EL (cell line): ENCODE measurements at places on chromosomes 6 and 20.

DNA sequence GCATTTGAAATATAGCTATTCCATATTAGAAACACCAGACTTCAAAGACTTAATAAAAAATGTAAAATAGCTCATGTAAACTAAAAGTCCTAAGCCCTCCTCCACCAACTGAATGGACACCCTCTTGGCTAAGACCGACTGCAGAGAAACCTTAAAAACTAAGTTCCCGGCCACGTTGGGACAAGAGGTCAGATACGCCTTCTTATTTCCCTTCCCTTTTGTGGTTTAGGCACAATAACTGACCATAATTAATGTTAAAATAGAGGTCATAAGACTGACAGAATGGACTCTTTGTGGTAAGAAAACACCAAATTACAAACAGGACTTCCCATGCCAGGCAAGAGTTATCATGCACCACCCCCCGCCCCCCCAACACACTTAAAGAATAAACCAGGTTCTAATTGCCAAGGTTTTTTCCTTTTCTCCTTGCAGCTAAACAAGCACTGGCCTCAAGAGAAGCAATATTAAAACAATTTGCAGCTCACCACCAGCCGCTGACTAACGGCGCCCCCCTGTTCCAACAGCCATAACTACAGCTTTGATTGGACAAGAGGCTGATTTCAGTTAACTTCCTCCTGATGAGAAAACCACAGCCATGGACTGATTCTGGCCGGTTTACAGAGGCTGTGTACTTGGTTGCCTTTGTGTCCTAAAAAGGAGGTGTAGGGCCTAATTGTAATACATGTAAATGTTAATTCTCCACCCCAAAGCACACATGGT lies 10.7 kb upstream of the LAMP5 start:
- DNase-seq, result peak; percentile 38

DNA sequence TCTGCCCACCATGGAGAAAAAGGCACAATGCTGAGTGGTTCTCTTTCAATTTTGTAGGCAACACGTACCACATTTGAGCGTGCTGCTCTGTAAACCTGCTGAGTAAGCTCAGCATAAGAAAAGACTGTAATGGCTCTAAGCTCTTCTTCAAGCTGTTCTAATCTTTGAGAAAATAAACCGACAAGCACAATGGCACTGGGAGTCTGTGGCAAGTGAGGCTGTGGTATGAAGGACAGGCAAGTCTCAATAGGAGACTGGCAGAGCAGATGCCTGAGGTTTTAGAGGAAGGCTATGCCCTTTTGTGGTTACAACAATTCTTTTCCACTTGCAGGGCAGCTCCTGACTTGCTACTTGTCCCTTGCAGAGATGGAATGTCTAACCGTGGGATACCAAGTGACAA lies 136.7 kb upstream of the EXOC2 start:
- DNase-seq, result no peak

DNA sequence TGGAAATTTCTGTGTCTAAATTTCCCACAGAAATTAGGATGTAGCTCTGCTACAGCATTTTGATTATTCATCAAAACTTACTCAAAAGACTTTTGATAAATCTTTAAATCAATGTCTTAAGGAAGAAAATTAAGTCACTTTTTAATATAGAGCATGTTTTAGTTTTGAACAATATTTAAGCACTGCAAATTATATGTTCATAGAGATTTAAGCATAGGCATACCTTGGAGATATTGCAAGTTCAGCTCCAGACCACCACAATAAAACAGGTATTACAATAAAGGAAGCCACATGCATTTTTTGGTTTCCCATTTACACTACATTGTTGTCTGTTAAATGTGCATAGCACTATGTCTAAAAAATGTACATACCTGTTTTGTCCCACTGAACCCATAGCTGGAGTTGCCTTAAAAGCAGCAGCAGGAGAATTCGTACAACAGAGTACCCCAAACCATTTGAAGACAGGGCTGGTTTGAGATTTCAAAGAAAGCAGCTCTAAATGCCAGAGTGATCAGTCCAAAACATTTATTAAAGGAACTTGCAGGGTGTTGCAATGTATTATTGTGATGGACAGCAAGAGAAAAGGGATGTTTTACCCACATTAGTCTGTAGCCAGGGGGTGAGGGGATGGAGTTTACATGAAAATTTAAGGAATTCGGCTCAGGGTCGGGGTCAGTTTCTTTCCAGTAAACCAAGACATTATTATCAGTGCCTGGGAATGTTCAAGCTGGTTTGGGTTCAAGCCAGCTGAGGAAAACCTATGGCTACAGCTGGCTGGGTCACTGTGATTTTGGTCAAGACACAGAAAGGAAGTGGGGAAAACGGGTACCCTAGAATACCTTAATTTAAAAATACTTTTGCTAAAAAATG lies 6.3 kb upstream of the LOC128125822 start:
- DNase-seq, result peak; percentile 13

DNA sequence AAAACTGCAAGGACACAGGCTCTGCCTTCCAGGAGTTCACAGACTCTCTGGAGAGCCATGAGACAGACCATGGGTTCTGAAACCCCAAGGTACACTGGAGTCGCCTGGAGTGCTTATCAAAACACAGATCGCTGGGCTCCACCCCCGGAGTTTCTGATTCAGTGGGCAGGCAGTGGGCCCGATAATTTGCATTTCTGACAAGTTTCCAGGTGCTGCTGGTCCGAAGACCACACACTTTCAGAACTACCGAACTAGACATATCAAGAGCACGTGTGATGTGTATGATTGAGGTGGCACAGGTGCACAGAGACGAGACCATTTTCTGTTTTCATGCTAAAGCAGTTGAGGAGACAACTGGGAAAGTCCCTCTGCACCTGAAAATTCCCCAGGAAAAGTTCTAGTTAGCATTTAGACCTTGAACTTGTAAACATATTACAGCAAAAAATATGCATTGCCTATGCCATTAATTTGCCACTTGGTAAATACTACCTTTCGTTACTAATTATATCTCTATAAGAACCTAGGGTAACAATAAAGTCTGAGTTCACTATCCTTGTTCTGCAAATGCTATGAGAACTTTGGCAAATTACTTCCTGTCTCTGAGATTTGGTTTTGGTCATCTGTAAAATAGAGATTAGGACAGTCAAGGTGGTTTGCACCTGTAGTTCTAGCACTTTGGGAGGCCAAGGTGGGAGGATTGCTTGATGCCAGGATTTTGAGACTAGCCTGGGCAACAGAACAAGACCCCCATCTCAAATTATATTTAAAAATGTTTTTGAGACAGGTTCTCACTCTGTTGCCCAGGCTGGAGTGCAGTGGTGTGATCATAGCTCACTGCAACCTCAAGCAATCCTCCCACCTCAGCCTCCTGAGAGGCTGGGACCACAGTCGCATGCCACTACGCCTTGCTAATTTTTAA lies 14.3 kb upstream of the PIM1 start:
- no peak for DNase-seq

GRCh38 chr6:156780102-156780641 lies 3.0 kb downstream of the ARID1B start:
- DNase-seq, result peak; percentile 94

- peak; percentile 15 for DNase-seq
Observed at GRCh38 chr6:44342489-44342888, at the start of gene SPATS1. Gene SPATS1, plus strand, starts transcription at chr6:44342650. Its CDS starts 446 bp downstream, at chr6:44343096.

DNA sequence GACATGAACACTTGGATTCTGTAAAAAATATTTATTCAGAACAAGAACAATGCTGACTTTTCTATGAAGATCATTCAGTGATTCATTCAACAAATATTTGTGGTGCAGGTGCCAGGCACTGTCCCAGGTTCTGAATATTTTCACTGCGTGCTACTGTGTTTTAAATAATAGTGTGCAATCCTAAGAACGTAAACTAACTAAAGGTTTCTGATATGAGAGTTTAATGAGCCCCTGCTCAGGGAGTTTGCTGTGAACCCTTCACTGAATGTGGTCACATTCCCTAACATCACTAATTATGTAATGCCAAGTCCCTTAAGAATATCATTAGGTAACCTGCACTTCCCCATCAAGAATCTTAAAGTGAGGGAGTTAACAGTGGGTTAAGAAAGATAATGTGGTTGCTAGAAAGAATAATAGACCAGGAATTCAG lies 1.7 kb upstream of the TMEM170B start:
- peak; percentile 50 for DNase-seq

DNA sequence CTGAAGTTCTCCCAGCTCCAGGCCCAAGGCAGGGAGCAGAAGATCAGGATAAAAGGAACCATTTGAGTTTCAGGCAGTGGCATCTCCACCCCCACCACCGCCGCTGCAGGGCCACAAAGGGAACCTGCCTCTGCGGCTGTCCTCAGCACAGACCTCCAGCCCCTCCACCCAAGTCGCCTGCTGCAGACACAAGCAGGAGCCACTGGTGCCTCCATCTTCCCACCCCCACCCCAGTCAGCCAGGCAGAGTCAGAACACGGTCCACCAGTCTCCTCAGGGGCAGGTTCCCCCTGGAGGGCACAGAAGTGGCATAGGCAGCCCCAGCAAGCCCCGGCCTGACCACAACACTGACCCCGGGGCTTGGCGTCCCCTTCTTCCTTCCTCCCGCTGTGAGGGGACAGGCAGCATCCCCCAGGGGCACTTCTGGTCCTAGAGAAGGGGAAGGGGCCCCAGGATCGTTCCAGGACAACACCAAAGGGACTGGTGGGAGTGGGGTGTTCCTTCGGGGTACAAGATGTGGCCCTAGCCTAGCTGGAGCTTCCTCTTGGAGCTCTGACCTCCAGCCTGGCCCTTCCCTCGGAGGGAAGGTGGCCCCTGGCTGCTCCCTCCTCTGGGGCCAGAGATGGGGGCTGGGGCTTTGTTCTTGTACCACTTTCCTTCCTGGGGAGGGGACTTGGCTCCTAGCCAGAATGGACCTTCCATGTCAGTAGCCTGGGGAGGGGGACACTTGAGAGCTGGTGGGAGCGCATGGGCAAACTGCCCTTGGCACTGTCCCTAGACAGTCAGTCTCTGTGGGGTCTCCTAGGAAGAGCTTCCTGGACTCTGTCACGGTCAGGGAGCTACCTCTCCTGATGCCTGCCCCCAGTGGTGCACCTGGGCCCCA lies 36.0 kb downstream of the YTHDF1 start:
- no peak for DNase-seq

- DNase-seq, result no peak
Observed at GRCh38 chr6:133871131-133871530, 17.8 kb upstream of the TCF21 start.

GRCh38 chr6:21099338-21100314 lies 493.9 kb upstream of the SOX4 start:
- no peak for DNase-seq
